NCI-H1105 treated with DMSO at 0.1 percent for 48 hours (cell line): ENCODE measurements at places on chromosomes 1 and 21.
A peak's percentile ranks its signal among the peaks of the same experiment; 100 is the strongest.

- no peak for DNase-seq
Measured at GRCh38 chr1:156217871-156218270, 5.1 kb downstream of the PMF1 start.

GRCh38 chr1:155083865-155084721 is 5.5 kb downstream of the EFNA3 start:
- DNase-seq = peak; percentile 34

GRCh38 chr1:226104671-226105121 is 42.2 kb downstream of the H3-3A start:
- DNase-seq = no peak

DNA sequence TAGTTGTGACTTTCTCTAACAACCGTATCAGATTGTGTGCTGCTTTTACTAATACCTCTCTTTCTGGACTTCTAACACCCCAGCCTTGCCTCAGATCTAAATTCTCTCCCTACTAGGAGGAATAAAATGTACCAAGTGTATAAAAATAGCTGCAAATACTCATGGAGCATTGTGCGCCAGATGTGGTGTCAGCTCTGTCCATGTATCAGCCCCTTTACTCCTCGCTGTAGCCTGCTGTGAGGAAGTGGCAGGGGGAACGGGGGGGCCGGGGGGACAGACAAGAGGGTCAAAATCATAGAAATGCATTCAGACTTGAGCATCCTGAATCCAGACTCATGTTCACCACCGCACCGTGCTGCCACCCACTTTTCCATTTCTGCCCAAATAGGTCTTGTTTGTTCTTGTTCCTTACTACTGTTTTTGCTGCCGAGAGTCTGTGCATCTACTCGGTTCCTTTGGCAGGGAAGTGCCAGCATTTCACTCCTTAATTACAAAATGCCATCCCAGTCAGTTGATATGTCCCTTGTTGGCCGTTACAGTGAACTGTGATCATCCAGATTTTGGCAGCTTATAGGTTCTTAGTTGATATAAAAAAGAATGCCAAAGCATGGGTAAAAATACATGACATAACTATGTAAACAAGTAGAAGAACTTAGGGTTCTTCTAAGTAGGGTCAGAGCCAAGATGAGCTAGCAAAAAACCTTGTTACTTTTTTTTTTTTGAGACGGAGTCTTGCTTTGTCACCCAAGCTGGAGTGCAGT is 76.4 kb downstream of the UBE4B start:
- no peak for DNase-seq

DNA sequence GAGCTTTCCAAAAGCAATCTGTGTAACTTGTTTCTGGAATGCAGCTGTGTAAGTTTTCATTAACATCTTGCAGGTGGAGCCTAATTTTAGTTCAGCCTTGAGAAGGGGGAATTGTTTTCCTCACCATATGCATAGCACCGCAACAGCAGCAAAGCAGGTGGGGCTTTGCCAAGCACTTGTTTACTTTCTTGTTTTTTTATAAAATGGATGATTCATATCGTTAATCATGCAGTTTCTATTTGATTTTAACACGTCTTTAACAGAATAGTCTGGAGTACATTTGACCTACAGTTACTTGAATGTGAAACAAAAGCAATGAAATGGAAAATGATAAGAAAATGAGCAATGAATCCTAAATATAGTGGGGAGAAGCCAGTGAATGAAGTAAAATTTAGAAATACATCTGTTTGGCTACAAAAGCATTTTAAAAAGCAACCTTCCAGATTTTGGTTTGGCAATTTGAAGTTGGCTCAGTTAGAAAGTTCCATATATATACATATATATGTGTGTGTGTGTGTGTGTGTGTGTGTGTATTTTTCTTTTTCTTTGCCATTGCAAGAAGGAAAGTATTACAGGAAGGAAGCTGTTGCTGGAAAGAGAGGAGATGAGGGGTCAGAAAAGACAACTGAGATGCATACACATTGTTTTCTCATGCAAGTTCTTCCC is 119.0 kb upstream of the ADGRL2 start:
- peak; percentile 68 for DNase-seq

DNA sequence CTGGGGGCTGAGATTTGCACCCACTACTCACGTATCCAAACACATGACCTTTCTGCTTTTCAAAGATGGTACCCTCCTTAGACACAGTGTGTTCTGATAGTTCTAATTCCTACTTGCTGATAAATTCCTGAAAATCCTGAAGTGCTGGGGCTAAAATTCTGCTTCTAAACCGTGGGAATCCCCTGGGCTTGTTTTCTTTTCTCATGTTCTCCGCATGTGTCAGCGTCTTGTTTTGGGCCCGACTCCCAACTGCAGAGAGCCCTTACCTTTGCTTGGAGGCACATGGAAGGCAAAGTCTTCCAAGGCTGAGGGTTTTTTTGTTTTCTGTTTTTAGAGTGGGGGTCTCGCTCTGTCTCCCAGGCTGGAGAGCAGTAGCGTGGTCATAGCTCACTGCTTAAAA is 27.2 kb downstream of the PSMG1 start:
- DNase-seq = no peak

DNA sequence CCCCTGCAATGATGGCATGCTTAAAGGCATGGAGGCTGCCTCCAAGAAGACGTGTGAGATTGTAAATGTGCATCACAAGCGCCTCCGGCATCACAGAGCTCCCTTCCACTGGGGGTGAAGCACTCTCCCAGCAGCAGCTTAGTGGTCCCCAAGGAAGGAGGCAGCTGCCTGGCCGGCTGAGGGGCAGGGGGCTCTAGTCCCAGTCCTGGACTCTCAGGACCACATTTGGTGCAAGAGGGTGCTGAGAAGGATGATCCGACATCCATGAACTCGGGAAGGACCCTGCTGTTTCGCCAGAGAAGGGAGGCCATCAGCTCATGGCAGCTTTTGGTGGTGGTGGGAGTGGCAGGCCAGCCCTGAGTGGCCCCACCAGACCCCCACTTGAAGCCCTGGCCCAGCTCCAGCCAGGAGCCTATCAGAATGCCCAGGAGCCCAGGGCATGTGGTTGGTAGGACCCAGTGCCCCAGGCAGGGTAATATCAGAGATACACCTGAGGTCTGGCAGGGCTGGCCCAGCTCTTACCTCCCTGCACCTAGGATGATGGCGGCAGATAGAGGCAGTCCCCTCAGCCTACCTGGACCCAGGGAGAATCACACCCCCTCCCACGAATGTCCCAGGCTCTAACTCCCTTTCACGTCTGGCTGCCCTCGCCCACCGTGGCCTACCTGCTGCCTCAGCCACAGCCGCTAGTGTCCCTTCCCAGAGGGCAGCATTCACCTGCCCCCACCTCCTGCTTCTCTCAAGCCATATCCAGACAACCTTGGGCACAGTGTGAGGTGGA is 2.4 kb upstream of the WNT9A start:
- DNase-seq = no peak

GRCh38 chr1:155934097-155934935 is at the start of gene KHDC4:
Gene KHDC4 (minus strand): TSS chr1:155934413. CDS start chr1:155934373, 40 bp downstream.
- DNase-seq = peak; percentile 99

GRCh38 chr1:201584471-201585092 is 45.7 kb downstream of the NAV1 start:
- DNase-seq = no peak
